ENCODE measurements at places on chromosomes 11 and 22.

DNA sequence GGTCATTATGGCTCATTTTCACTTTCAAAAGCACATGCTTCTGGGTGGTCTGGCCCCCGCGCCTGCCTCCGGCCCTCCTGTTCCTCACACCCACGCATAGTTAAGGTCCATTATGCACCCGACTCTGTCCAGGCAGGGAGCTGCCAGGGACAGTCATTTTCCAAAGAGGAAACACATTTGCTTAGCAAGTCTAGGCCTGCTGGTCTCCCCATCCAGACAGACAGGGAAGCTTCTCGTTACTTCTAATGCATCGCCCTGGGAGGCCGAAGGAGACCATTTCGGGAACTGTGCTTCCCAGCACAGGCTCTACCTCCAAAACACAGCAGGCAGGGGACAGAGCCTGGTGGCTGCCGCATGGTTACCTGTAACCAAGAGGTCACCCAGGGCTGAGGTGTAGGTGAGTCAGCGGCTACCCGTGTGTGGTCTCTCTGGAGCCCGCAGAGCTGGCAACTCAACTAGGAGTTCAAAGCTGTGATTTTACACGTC lies 87.1 kb upstream of the SHANK2 start:
- no peak for DNase-seq
- H3K27ac ChIP-seq, result no peak overlapping the region
- H3K36me3 ChIP-seq, result no peaks in the 10 kb centered on the region
- peaks cover 5% of the 10 kb centered on the region for H3K4me1 ChIP-seq

DNA sequence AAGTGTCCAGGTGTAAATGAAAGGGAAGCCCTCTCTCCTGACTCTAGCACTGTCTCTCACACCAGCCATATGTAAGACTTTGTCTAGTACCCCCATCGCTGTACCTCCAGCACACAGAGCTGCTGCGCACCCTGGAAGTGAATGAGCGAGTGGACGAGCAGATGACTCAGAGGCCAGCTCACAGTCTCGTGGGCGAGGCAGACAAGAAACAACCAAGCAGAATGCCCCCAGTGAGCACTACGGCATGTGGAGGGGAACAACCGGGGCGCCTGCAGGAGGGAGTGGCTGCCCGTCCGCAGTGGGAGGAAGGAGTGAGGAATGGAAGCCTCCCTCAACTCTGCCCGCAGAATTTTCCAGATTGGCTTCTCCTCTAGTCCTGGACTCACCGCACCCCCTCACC lies 46.4 kb downstream of the MCM5 start:
- H3K27ac ChIP-seq, result no peak overlapping the region
- no peak for DNase-seq
- no peaks in the 10 kb centered on the region for H3K36me3 ChIP-seq
- H3K4me3 ChIP-seq, result no peak overlapping the region
- no peaks in the 10 kb centered on the region for H3K27me3 ChIP-seq
- no peaks in the 10 kb centered on the region for H3K4me1 ChIP-seq

GRCh38 chr11:68043029-68043348 lies 4.2 kb downstream of the TCIRG1 start:
- H3K36me3 ChIP-seq, result no peaks in the 10 kb centered on the region
- peaks cover 21% of the 10 kb centered on the region for H3K4me1 ChIP-seq
- no peaks in the 10 kb centered on the region for H3K27me3 ChIP-seq
- no peak overlapping the region for H3K27ac ChIP-seq

DNA sequence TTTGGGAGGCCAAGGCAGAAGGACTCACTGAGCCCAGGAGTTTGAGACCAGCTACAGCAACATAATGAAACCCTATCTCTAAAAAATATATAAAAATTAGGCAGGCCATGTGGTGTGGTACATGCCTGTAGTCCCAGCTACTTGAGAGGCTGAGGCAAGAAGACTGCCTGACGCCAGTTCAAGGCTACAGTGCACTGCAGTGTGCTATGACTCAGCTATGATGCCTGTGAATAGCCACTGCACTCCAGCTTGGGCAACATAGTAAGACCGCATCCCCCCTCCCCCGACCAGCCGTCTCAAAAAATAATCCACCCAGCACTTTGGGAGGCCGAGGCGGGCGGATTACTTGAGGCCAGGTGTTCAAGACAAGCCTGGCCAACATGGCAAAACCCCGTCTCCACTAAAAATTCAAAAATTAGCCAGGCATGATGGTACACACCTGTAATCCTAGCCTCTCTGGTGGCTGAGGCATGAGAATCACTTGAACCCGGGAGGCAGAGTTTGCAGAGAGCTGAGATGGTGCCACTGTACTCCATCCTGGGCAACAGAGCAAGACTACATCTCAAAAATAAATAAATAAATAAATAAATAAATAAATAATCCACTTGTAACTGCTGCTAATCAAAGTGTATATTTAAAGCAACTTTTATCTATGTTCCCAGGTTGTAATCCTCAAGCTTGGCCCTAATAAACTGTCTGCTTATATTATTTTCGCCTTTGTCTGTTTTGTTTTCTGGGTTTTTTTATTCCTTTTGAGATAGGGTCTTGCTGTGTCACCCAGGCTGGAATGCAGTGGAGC lies 7.8 kb downstream of the HPS5 start:
- H3K4me1 ChIP-seq, result no peaks in the 10 kb centered on the region
- peaks cover 21% of the 10 kb centered on the region for H3K36me3 ChIP-seq
- 0 out of 2 replicates have a peak overlapping the region, but pooled peaks have one; percentile 12 for H3K27ac ChIP-seq
- no peak overlapping the region for H3K4me3 ChIP-seq

DNA sequence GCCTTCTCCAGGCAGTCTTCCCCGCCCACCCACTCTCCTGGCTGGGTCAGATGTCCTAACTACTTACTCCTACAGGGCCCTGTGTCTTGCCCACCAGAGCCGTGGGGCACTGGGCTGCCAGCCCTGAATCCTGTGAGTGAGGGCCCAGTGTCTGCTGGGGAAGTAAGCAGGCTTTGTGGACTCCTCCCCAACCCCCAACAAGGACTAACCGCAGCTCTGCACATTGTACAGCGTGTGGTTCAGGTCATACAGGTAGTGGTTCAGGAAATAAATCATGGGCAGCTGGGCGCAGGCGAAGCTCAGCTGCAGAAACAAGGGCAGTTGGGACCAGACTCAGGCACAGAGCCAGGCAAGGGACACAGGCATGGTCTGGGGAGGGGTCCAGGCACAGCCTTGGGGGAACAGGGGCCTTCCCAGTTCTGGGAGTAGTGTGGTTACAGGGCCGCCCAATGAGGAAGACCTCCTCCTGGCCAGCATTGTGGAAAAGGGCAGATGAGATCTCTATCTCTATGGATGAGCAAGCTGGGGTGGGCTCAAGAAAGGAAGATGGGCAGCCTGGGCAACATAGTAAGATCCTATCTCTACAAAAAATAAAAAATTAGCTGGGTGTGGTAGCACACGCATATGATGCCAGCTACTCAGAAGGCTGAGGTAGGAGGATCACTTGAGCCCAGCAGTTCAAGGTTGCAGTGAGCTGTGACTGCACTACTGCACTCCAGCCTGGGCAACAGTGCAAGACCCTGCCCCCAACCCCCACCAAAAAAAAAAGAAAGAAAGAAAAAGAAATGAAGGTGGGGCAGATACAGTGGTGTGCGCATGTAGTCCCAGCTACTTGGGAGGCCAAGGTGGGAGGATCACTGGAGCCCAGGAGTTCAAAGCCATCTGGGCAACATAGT lies 5.5 kb downstream of the UNC93B1 start:
- no peak overlapping the region for H3K4me3 ChIP-seq
- no peaks in the 10 kb centered on the region for H3K36me3 ChIP-seq
- peaks cover 14% of the 10 kb centered on the region for H3K4me1 ChIP-seq
- no peak for DNase-seq
- no peaks in the 10 kb centered on the region for H3K27me3 ChIP-seq

- H3K4me3 ChIP-seq, result no peak overlapping the region
- H3K27me3 ChIP-seq, result no peaks in the 10 kb centered on the region
- peaks cover 66% of the 10 kb centered on the region for H3K36me3 ChIP-seq
- H3K27ac ChIP-seq, result no peak overlapping the region
These were observed 19.3 kb downstream of the HPS4 start for GRCh38 chr22:26464312-26464711.

GRCh38 chr11:134250246-134250645 lies 2.9 kb downstream of the THYN1 start:
- H3K4me3 ChIP-seq, result no peak overlapping the region
- H3K36me3 ChIP-seq, result peaks cover 28% of the 10 kb centered on the region
- no peak overlapping the region for H3K27ac ChIP-seq
- H3K27me3 ChIP-seq, result no peaks in the 10 kb centered on the region
- peaks cover 4% of the 10 kb centered on the region for H3K4me1 ChIP-seq

GRCh38 chr11:111585371-111585770 lies 16.9 kb upstream of the SIK2 start:
- no peak overlapping the region for H3K4me3 ChIP-seq
- H3K27ac ChIP-seq, result no peak overlapping the region
- H3K27me3 ChIP-seq, result no peaks in the 10 kb centered on the region

GRCh38 chr11:2741006-2741376 lies 41.2 kb upstream of the KCNQ1OT1 start:
- no peak overlapping the region for H3K27ac ChIP-seq
- H3K36me3 ChIP-seq, result no peaks in the 10 kb centered on the region

DNA sequence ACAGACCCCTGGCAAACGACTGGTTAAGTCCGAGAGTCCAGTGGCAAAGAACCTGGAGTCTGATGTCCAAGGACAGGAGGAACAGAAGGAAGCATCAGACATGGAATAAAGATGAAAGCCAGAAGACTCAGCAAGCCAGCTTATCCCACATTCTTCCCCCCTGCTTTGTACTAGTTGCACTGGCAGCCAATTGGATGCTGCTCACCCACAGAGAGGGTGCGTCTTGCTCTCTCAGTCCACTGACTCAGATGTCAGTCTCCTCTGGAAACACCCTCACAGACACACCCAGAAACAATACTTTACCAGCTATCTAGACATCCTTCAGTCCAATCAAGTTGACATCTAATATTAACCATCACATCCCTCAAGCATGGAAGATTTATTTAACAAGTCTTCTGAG lies 1265.8 kb upstream of the CNTN5 start:
- no peaks in the 10 kb centered on the region for H3K4me1 ChIP-seq
- H3K27ac ChIP-seq, result no peak overlapping the region

DNA sequence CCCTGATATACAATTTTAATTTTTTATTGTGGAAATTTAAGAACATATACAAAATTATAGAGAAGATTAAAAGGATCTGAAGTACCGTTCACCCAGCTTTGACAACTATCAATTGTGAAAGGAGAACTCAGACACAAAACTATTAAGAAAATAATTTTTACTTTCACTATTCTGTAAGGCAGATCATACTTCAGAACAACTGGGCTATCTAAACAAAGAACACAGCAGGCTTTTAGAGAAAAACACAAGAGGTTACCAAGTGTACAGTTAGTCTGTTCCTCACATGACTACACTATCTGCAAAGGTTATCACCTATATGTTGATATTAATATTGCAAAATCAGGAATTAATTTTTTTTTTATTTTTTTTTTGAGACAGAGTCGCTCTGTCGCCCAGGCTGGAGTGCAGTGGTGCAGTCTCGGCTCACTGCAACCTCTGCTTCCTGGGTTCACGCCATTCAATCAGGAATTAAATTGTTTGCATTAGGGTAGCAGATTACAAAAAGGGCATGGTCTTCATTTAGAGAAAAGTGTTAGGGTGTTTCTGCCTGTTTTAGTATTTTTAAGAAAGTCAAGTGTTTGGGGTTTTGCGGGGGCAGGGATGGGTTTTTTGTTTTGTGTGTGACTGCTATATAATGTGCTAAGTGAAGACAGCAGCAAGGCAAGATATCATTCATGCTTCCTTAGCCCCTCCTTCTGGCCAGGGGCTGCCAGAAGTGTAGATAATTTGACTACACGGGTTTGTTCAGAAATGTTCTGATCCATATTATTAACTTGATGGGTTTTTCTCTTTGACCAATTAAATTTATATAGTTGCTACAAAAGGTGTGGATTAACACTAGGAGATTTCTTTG lies 27.6 kb upstream of the SIK2 start:
- H3K27ac ChIP-seq, result no peak overlapping the region
- no peaks in the 10 kb centered on the region for H3K4me1 ChIP-seq
- H3K36me3 ChIP-seq, result no peaks in the 10 kb centered on the region

GRCh38 chr11:66789097-66789890 lies 53.9 kb upstream of the RCE1 start:
- DNase-seq, result no peak
- no peak overlapping the region for H3K27ac ChIP-seq
- no peaks in the 10 kb centered on the region for H3K4me1 ChIP-seq
- H3K4me3 ChIP-seq, result no peak overlapping the region
- H3K27me3 ChIP-seq, result no peaks in the 10 kb centered on the region

GRCh38 chr22:21029486-21030025 lies 2.8 kb downstream of the SLC7A4 start:
- no peak for DNase-seq
- H3K27me3 ChIP-seq, result peaks cover 24% of the 10 kb centered on the region
- H3K4me1 ChIP-seq, result peaks cover 5% of the 10 kb centered on the region
- no peak overlapping the region for H3K4me3 ChIP-seq

- no peak overlapping the region for H3K4me3 ChIP-seq
- no peak for DNase-seq
- H3K36me3 ChIP-seq, result no peaks in the 10 kb centered on the region
- no peak overlapping the region for H3K27ac ChIP-seq
- H3K4me1 ChIP-seq, result no peaks in the 10 kb centered on the region
These were observed 28.3 kb downstream of the ANO5 start for GRCh38 chr11:22221143-22221542.
